ENCODE measurements at places on chromosomes 16 and 17.

DNA sequence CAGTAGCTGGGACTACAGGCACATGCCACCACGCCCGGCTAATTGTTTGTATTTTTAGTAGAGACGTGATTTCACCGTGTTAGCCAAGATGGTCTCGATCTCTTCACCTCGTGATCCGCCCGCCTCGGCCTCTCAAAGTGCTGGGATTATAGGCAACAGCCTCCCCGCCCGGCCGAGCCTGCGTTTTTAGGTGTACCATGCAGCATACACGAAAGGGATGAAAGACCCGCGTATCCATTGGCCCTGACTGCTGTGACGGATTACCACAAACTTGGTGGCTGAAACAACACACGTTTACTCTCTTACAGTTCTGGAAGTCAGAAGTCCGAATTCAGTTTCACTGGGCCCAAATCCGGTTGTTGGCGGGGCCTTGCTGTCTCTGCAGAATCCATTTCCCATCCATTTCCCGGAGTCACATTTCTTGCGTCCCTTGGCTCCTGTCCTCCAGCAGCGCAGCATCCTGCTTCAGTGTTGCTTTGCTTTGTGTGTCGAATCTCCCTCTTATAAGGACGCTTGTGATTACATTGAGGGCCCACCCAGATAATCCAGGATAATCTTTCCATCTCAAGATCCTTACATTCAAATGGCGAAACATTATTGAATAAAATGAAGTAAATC, 8.3 kb upstream of the GUCY2D start:
- DNase-seq, result no peak

DNA sequence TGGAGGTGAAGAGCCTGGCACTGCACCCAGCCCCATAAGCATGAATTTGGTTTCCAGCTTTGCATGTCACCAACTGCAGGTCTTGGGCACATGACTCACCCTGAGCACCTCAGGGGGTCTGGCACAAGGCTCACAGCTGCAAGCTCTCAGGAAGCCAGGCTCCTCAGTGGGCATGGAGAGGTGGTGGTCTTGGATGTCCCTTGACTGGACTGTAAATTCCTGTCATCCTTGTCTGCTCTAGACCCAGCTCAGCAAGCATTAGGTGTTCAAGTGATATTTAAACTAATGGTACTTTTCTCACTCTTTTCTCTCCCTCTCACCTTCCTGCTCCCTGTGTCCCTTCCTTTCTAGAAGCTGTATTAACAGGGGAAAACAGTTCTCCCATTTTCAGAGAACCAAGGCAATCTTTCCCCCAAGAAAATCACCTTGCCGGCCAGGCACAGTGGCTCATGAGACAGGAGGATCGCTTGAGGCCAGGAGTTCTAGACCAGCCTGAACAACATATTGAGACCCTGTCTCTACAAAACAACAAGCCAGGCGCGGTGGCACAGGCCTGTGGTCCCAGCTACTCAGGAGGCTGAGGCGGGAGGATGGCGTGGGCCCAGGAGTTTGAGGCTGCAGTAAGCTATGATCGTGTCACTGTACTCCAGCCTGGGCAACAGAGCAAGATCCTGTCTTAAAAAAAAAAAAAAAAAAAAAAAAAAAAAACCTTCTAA, 5.1 kb upstream of the KIFC3 start:
- no peak for DNase-seq

DNA sequence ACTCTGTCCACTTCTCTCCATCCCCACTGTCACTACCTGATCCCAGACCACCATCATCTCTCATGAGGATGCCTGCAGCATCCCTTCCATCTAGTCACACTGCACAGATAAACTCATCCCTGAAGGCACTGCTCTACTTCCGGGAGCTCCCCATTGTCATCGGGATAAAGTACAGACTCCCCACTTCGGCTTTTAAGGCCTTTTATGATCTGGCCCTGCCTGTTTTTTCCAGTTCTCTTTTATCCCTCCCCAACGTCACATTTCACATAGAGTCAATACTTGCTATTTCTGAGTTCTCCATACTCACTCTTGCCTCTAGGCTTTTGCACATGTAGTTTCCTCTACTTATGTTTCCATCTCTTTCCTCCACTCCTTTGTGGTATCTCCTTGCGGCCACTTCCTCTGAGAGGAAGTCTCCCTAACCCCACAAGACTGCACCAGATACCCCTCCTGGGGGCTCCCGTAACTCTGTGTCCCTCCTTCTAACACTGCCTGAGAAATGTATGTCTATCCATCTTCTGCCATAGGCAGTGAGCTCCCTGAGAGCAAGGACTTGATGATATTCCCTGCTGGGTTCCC, 66.9 kb downstream of the COPRS start:
- no peak for DNase-seq

DNA sequence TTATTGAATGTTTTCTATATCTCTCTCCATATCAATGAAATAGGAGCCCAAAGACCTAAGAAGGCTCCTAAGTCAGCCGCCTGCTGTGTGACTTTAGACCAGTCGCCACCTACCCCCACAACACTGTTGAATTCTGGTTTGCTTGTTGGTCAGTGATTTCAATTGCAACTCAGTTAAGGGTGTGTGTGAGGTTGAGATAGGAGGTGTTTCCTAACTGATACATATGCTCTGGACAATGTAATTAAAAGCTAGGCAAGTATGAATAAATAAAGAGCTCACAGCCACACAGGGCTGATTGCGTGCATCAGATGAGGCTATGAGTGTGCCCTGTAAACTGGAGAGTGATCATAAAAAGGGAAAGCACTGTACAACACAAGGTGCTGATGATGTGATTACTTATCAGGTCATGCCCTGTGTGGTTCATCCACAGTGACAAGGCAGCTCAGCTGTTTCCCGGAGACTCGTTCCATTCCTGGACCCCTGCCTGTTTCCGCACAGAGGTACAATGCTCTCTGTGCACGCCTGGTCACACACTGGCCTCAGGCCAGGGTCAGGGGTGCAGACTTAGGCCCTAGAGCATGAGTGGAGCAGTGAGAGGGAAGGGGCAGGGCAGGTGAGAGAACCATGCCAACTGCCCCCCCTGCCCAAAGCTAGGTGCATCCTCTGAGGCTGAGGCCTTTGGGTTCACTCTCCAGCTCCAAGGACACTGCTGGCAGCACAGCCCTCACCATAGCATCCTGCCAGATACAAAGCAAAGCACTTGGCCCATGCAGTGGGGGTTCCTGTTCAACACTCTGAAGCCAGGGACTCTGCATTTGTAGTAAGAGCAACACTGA, 3.3 kb upstream of the KRT35 start:
- DNase-seq, result no peak

- peak; percentile 18 for DNase-seq
Measured at GRCh38 chr17:79045842-79046196, 21.9 kb downstream of the C1QTNF1 start.

GRCh38 chr17:45371414-45372324, 54.8 kb upstream of the MAP3K14 start:
- DNase-seq, result no peak

DNA sequence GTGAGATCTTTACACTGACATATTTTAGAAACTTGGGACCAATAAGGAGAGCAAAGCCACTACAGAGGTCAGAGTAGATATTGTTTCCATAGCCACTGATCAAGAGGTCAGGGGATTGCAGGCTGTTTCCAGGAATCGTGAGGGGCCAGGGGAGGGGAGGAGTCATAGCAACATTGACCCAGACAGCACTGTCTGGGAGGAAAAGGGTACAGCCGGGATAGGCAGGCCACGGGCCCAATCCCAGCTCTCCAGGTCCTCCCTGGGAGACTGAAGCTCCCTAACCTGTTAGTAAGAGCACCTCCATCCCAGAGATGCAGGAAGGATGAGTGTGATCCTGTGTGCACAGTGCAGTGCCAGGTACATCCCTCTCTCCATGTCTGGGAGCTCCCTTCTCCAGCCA, 48.5 kb upstream of the TMEM132E start:
- DNase-seq, result no peak
